ENCODE measurements at places on chromosomes 3 and 15. TPM values are rescaled to one million over a fixed set of nuclear protein-coding genes. Genes with fewer than 3 reads are reported as not detected.

The SATB1 gene
- total RNA-seq, result 41.2 TPM

The PLSCR5 gene
- not detected for total RNA-seq

The UQCC5 gene
- 0.36 TPM for total RNA-seq

- H3K4me3 ChIP-seq, result no peak overlapping the region
- H3K27ac ChIP-seq, result no peak overlapping the region
- H3K36me3 ChIP-seq, result no peaks in the 10 kb centered on the region
- no peaks in the 10 kb centered on the region for H3K4me1 ChIP-seq
These were observed 48.0 kb downstream of the KLF15 start for GRCh38 chr3:126309165-126309564.

- H3K4me1 ChIP-seq, result peaks cover 35% of the 10 kb centered on the region
- H3K4me3 ChIP-seq, result no peak overlapping the region
- H3K27ac ChIP-seq, result peak overlapping the region; percentile 70
- no peaks in the 10 kb centered on the region for H3K36me3 ChIP-seq
These were observed 195.1 kb upstream of the ICE2 start for GRCh38 chr15:60673918-60674558.

GRCh38 chr3:13074006-13074375 lies 762 bp upstream of the IQSEC1 start:
- no peaks in the 10 kb centered on the region for H3K36me3 ChIP-seq
- no peak overlapping the region for H3K4me3 ChIP-seq
- H3K27ac ChIP-seq, result no peak overlapping the region
- no peak for DNase-seq
- peaks cover 15% of the 10 kb centered on the region for H3K4me1 ChIP-seq

DNA sequence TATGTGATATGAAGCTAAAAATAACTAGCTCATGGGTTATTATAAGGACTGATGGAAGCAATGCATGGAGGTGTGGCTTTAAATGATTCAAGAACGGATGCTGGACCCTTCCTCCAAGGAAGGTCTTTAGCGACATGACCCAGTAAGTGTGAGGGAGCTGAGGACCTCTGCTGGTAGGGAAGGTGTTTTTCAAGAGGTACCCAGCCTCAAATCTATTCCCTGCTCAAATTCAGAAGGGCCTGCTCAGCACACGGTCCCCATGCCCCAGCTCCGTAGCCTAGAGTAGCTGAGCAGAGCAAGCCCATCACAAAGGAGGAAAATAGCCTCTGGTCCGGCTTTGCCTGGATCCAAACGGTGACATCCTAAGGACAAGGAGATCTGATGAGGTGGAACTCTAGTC lies 266.2 kb upstream of the IGF1R start:
- no peaks in the 10 kb centered on the region for H3K36me3 ChIP-seq
- no peak for DNase-seq
- H3K4me1 ChIP-seq, result no peaks in the 10 kb centered on the region
- no peak overlapping the region for H3K27ac ChIP-seq
- H3K4me3 ChIP-seq, result no peak overlapping the region

DNA sequence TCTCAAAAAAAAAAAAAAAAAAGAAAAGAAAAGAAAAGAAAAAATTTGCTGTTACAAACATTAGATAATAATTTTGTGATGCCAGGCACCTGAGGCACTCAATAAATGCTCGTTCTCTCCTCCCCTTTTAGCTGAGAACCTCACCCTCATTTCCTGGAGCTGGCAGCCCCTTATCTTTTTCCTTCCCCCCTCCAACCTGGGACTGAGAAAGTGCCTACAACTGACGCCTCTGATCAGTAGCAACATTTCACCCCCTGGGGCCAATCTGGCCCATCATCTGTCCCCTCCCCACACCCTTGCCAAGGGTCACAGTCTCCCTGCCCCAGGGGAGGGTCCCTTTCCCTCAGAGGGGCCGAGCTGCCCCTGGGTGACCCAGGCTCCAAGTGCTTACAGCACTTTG lies 12.6 kb upstream of the RNU6-1 start:
- no peak overlapping the region for H3K27ac ChIP-seq
- H3K4me3 ChIP-seq, result no peak overlapping the region
- DNase-seq, result no peak
- no peaks in the 10 kb centered on the region for H3K4me1 ChIP-seq
- H3K36me3 ChIP-seq, result no peaks in the 10 kb centered on the region

GRCh38 chr3:157257101-157257500 lies 97.2 kb upstream of the CCNL1 start:
- no peak overlapping the region for H3K27ac ChIP-seq
- no peaks in the 10 kb centered on the region for H3K27me3 ChIP-seq
- DNase-seq, result no peak
- no peaks in the 10 kb centered on the region for H3K36me3 ChIP-seq
- no peaks in the 10 kb centered on the region for H3K4me1 ChIP-seq

GRCh38 chr3:127488740-127489139 lies 101.8 kb downstream of the TPRA1 start:
- no peak overlapping the region for H3K4me3 ChIP-seq
- H3K4me1 ChIP-seq, result no peaks in the 10 kb centered on the region
- H3K36me3 ChIP-seq, result no peaks in the 10 kb centered on the region
- no peak for DNase-seq

GRCh38 chr3:30294241-30294667 lies 312.1 kb upstream of the TGFBR2 start:
- no peak for DNase-seq
- H3K27ac ChIP-seq, result no peak overlapping the region
- no peaks in the 10 kb centered on the region for H3K27me3 ChIP-seq
- no peaks in the 10 kb centered on the region for H3K36me3 ChIP-seq
- H3K4me3 ChIP-seq, result no peak overlapping the region

Data from gastrocnemius medialis (tissue), 4 donors.